ENCODE measurements at places on chromosomes 7 and 10.

GRCh38 chr10:114544045-114544659 is 113.9 kb downstream of the ABLIM1 start:
- DNase-seq = no peak

DNA sequence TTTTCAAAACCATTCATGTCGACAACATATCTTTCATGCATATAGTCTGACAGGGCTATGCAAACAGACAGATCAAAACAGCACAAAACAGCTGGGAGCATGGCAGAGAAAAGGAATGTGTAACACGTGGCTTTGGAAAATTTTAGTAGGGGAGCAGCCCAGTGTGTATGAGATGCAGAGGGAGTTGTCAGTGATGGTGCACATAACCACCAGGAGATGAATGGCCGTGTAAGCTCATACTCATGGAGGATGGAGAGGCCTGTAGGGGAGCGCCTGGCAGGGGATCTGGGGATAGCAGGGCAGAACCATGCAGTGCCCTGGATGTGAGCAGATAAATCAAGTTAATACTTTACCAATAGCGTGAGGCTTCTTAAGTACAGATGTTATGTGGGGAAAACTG is 45.7 kb downstream of the RHOBTB1 start:
- no peak for DNase-seq

DNA sequence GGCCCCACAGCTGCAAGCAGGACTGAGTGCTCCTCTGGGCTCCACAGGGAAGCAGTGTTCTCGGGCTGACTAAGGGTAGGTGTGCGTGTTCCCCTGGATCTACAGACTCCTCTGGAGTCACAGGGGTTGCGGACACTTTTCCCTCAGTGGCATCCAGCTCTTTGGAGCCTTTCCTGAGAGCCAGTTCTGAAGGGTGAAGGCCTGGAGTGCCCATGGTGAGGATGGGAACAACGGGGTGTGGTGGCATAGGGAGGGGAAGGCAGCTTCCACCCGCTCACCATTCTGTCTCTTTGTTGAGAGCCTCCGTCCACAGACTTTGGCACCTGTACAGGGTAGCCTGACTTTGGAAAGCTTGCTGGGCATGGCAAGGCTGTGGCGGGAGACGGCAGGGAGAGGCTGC is 104.1 kb upstream of the PCBD1 start:
- no peak for DNase-seq

DNA sequence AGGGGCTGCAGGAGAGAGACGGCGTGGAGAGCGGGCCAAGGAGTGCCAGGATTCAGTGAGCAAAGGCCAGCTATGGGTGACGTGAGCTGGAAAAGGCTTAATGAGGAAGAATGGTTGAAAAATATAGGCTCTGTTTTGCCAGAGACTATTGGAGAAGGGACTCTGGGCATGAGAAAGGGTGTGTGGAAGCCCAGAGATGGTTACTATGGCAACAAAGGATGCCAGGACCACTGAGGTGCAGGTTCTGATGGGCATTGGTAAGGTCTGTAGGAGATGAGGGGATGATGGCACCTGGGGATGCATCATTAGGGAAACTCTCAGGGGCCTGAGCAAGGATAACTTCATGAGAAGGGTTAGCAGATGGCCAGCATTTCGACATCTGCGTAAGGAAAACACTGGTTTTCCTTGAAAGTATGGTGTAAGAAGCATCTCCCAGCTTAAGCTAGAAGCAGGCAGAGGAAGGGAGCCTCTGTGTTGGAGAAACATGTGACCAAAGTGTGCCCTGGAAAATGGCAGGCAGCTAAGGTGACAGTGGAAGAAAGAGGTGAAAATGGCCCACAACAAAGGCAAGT is 21.6 kb upstream of the FAM180A start:
- DNase-seq = no peak

DNA sequence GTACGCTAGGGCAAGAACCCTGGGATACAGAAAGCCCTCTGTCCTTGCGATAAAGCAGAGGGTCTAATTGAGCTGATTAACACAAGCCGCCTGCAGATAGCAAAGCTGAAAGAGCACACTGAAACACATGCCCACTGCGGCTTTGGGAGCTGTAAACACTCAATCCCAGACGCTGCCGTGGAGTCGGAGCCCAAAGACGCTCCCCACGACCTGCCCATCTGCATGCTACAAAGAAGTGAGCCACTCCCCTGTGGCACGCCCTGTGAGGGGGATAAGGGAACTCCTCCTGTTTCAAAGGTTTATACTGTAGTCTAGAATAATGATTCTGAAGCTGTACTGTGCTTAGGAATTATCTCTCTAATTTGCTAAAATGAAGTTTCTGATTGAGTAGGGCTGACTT is 985.6 kb upstream of the GHITM start:
- DNase-seq = no peak

DNA sequence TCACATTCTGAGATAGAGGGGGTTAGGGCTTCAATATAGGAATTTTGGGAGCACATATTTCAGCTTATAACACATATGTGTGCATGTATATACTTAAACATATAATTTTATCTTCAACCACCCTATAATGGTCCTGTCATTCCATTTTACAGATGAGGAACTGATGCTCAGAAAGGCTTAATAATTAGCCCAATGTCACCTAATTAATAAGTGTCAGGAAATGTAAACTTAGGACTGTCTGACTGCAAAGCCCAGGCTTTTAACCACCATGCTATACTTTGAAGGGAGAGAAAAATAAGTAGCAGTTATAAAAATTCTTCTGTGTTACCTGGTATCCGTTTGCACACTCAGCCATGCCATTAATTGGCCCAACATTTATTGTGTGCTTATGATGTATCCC is 172.6 kb downstream of the SKIDA1 start:
- no peak for DNase-seq

- DNase-seq = no peak
Measured at GRCh38 chr10:74929197-74929596, 102.8 kb downstream of the KAT6B start.

DNA sequence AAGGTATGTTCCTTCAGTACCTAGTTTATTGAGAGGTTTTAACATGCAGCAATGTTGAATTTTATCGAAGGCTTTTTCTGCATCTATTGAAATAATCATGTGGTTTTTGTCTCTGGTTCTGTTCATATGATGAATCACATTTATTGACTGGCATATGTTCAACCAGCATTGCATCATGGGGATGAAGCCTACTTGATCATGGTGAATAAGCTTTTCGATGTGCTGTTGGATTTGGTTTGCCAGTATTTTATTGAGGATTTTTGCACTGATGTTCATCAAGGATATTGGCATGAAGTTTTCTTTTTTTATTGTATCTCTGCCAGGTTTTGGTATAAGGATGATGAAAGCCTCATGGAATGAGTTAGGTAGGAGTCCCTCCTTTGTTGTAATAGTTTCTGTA is 204.0 kb upstream of the GNAI1 start:
- DNase-seq = no peak

GRCh38 chr7:128066395-128066794 is 35.2 kb upstream of the LRRC4 start:
- DNase-seq = no peak

DNA sequence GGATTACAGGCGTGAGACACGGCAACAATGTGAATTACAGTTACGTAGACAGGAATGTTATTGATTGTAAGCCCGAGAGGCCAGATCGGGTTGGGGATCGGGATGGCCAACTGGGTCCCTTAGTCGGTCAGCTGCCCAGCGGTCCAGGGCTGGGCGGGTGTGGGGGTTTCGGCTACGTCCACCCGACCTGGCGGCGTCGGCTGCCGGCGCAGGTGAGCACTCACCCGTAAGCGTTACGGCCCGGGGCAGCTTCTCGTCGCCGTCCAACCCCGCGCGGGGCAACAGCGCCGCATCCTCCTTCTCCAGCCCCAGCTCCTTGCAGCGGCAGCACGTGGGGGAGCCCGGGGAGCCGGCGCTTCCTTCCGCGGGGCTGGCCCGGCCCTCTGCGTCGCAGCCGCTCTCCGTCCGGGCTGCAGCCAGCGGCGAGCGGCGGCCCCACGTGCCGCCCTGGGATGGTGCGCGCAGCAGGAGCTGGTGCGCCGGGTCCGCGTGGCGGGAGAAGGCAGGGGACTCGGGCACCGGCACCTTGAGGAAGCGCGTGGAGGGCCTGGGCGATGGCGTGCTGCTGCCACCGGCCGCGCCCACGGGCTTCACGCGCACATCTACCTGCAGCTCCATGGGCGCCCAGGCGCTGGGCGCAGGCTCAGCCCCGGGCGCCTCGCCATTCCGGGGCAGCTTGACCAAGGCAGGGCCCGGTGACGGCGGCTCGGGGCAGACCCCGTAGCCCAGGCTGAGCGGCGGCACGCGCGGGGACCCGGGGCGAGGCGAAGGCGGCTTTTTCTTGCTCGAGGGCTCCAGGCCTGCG is 609 bp downstream of the KLRG2 start:
- no peak for DNase-seq

- no peak for DNase-seq
Measured at GRCh38 chr10:42836771-42837468, 54.3 kb downstream of the BMS1 start.

- no peak for DNase-seq
Measured at GRCh38 chr7:92590711-92591310, 621 bp upstream of the FAM133B start.

DNA sequence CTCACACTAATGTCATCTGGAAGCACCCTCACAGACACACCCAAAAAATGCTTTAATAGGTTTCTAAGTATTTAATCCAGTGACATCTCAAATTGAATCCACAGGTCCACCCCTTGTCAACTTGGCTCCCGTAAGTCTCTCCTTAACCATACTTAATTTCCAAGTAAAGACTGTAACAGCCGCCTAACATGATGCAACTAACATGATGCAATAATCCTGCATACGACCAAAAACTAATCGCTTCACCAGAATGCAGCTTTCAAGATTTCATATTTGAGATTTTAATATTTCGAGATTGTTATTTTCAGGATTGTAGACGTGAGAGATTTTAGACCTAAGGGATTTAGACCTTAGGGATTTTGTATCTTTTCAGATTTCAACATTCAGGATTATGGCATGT is 3.7 kb upstream of the HDAC9 start:
- DNase-seq = no peak

DNA sequence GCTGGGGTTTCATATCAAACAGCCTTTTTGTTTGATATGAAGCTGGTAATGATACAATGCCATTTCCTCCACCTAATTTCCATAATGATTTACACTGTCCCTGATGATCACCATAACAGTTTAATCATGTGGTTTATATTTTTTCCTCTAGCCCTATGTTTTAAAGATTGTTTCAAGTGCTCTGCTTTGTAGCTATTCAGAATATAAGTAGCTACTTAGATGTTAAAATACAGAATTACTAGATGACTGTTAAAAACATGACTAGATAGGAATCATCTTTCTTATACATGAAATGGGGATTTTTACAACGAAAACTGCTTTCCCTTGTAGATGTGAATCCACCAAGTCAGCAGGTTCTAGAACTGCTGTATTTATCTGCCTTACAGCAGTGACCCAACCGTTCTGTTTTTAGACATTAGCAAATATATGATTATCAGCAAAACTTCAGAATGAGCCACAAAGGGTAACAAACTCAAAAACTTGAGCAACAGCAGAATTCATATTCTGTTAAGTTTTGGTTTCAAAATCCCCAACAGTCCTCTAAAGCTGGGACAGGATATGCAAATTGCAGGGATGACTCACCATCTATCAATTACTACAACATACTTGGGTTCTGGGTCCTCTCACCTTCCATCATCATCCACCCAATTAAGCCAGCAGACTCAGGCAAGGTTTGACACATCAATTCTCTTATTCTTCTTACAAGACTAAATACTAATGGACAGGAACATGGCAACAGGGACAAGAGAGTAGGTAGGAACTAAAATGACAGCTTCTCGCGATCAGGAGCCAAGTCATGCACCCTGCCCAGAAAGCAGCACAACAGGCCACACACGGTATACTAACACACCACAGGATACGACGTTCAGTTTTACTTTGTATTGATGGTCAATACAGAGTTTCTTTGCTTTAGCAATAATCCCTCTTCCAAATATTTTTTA is 83.9 kb downstream of the PIP4K2A start:
- no peak for DNase-seq

- no peak for DNase-seq
Measured at GRCh38 chr10:109030581-109031210, 892.6 kb downstream of the XPNPEP1 start.
